CD4-positive, alpha-beta T cell treated with Interleukin-10 for 1 hour (primary cell): ENCODE measurements at places on chromosomes 7 and 10.

- DNase-seq, result no peak
Observed at GRCh38 chr10:86960863-86961434, 2.5 kb downstream of the SNCG start.

DNA sequence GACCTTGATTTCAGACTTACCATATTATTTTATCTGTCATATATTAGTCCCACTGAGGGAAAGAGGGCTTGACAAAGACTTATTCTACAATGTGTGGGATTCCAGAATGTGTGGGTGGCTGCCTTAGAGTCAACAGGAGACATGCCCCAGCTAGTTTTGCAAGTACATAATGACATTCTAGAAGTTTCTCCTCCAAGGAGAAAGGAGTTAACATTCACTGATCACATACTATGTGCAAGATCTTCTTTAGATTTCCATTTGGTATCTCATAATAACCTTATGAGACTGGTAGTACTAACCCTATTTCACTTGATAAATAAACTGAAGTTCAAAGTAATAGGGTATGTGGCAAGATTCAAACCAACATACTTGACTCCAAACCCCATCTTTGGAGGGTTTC is 25.2 kb downstream of the IRF5 start:
- no peak for DNase-seq

DNA sequence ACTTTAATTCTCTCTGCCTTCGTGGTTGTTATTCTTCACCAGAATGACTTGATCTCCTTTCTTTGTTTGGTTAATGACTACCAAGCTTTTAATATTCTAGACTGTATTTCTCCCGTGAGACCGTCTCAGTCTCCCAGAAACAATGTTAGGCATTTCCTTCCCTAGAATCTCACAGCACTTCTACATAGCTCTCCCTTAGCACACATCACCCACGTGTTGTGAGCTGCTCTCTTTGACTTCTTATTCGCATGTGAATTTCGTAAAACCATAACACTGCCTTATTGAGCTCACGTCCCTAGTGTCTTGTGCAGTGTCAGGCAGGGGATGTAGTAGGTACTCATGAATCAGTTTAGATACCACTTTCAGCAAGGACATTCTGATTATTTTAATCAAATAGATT is 57.5 kb upstream of the MGAM2 start:
- no peak for DNase-seq

- peak; percentile 23 for DNase-seq
Observed at GRCh38 chr7:2862831-2863361, 18.8 kb upstream of the GNA12 start.

GRCh38 chr7:42453931-42454361 is 216.9 kb upstream of the GLI3 start:
- no peak for DNase-seq

GRCh38 chr7:121273467-121274167 is 55.2 kb upstream of the WNT16 start:
- DNase-seq, result no peak

- DNase-seq, result no peak
Observed at GRCh38 chr7:133501771-133502170, 248.9 kb downstream of the EXOC4 start.

GRCh38 chr10:119006451-119007210 is 22.9 kb upstream of the NANOS1 start:
- DNase-seq, result no peak

DNA sequence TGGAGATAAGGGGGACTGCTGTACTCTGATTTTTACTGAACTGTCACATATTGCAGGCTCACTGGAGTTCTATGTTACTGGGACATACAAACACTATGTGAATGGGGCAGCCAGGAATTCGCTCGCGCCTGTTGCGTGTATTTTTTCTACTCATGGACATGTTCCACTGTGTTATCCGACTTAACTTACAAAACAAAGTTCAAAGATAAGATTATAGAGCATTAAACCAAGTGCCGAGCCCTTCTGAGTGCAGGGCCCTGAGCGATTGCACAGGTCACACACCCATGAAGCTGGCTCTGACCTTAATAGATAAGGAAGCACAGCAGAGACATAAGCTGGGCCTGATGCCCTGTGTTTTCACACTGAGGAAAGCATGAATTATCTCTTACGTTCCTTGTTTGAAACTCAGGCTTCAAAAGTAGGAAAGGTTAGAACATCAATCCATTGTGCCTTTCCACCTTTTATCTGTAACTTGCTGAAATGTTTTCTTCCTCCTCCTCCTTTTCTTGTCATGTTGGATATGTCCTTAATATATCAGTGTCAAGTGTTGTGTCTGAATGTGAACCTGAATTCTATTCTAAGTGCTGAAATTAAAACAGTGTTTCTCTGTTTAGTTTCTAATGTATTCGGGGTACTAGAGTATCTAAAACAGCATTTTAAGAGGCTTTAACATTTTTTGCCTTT is 273.8 kb downstream of the AUTS2 start:
- no peak for DNase-seq

DNA sequence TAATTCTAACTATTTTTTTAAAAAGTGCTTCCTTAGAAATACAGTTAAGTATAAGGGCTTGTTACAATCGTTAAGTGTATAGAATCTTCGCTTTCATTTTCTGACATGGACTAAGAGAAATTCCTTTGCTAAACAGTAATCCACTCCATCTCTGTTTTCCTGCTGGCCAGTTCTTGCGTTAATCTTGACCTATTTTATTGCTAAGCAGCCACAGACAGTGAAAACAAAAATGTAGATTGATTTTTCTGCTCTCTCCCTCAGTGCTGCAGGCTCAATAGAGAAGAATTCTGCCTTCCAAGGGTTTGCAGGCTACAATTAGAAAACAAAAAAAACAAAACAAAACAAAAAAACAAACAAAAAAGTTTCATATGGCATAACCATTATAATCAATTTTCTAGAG is 310.4 kb upstream of the ADARB2 start:
- DNase-seq, result no peak

GRCh38 chr7:885261-885892 is 9.0 kb downstream of the GET4 start:
- no peak for DNase-seq

GRCh38 chr7:47520406-47520805 is 61.5 kb downstream of the TNS3 start:
- DNase-seq, result no peak

DNA sequence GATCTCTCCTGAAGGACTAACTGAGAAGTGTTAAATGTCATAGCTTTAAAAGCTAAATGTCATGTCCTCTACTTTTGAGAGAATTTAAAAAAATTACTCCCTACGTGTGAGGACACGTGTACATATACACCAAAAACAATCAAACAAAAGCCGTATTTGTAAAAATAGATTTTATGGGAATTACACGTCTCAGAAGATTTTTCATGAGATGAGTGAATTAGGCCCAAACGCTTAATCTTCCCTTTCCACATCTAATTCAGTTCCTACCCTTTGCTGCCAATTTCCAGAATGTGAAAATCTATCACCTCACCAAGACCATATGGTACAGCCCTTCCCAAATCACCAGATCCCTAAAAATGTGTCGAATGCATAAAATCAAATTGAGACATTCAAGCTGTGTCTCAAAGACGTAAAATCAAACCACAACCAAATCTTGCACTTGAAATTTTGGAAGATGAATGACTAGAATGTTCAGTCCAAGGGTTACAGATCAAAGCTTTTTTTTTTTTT is 1.0 kb upstream of the CTTNBP2 start:
- DNase-seq, result no peak

- no peak for DNase-seq
Observed at GRCh38 chr7:118602090-118602489, 377.6 kb downstream of the ANKRD7 start.

- DNase-seq, result no peak
Observed at GRCh38 chr10:73872190-73872710, 2.1 kb downstream of the CAMK2G start.

DNA sequence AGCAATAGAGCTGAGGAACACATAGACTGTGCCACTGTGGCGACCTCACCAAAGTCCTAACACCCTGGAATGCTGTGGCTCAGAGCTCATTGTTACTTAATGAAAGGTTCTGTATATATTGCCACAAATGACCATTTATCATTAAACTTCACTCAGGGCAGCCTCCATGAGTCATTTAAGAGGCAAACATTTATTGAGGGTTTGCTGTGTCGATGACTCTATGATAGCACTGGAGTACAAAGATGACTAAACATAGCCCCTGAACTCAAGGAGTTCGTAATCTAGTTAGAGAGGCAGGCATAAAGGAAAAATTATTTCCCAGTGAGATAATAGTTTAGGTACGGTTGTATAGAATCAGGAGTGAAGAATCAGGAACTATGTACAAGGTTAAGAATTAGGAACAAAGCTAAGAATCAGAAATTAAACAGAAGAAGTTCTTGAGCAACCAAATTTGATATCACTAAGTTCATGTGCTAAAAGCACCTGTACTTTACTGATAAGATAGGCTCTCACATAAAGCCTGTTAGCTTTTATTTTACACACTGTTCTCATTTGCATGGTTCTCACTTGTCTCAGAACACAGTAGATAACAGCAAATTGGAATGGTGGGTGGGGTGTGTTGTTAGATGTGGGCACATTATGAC is 7.9 kb downstream of the ENTPD7 start:
- no peak for DNase-seq

- DNase-seq, result no peak
Observed at GRCh38 chr10:34112171-34112782, 702.8 kb downstream of the PARD3 start.

DNA sequence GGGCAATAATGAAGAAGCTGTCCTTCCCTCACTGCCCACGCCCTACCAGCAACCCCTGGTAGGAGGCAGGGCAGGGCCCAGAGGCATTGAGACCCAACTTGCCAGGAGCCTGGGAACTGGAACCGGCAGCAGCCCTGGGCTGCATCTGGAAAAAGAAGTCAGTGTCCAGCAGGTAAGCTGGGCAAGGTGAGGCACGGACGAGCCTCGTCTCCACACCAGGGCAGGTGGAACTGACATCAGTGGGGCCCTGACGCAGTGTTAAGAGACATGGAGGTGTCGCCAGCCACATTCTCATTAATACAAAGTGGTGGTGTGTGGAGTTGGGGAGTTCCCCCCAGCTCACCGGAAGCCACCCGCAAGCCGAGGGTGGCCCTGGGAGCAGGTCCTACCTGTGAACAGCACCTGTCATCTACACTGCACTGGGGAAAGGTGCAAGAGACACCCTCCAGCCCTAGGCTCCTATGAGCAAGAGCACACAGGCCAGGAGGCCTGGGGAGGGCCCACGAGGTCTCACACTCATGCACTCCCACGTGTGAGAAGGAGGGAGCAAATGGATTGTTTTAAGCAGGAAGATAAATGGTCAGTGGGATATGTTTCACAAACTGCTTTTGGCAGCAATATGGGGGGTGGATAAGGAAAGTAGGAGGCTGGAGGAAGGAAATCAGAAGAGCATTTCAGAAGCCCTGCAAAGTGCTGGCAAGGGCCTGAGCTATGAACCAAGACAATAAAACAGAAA is 53.6 kb downstream of the COBL start:
- DNase-seq, result no peak

GRCh38 chr7:98281757-98282606 is 496 bp downstream of the BRI3 start:
- no peak for DNase-seq

GRCh38 chr10:3868271-3868664 is 83.3 kb upstream of the KLF6 start:
- no peak for DNase-seq

DNA sequence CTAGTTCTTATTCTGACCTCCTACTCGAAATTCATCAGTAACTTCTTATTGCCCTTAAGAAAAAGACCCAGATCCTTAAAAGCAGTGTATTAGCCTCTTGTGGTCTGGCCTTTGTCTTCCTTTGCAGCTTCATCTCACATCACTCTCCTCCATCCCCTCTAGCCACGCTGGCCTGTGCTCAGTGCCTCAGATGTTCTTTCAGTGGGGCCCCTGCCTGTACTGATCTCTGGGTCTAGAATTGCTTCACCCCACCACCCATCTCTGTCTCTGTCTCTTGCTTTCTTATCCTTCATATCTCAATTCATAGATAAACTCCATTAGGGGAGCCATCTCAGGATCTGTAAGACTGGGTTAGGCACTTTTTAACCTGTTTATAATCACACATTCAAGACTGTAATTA is 1178.5 kb upstream of the C7orf33 start:
- no peak for DNase-seq

DNA sequence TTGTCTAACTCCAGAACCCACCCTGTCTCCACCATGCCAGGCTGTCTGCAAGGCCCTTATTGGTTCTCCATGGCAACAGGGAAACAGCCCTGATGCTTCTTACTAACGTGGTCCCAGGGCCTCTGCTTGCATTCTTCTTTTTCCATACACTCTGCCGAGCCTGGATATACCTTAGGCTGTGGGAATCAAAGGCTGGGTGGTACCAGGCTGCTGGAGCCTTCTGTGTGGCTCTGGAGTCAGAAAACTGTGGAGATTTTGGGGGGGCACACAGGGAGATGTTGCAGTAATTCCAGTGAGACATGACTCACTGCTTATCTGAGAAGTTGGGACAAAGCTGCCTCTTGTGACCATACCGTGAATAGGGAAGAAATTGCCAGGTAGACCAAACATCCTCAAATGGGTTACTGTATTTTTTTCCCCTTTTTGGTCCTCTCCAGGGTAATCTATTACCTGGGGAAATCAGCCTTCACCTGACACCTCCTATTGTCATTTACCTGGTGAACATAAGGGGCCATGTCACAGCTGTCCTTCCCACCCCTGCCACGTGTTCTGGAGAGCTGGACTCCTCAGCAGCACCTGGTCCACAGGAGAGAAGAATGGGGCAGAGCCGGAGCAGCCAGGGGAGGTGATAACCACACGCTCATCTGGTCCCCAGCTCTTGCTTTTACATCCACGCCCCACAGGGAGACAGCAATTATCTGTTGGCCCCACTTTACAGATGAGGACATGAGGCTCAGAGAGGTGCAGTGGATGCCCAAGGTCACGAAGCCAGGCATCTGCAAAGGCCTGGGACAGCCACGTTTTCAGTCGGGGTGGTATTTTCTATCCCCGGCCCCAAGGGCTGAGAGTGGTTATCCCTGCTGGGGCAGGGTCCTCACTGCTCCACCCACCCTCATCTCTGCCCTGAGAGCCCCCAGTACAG is 4.6 kb downstream of the CHST3 start:
- DNase-seq, result no peak

DNA sequence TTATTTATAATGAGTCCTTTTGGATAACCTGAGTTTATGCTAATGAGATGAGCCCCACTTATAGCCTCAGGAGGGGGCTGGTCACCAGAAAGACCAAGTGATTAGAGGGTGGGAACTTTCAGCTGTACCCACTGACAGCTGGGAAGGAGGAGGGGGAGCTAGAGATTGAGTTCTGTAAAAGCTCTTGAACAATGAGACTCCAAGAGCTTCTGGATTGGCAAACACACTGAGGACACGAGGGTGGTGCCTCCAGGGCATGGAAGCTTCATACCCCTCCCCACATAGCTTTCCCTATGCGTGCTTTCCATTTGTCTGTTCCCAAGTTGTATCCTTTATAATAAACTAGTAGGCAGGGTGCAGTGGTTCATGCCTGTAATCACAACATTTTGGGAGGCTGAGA is 20.3 kb downstream of the MRPS24 start:
- DNase-seq, result no peak

- DNase-seq, result no peak
Observed at GRCh38 chr10:62907470-62908212, 91.5 kb upstream of the EGR2 start.

GRCh38 chr10:28087661-28088351 is 88.9 kb upstream of the ODAD2 start:
- DNase-seq, result no peak
